ENCODE measurements at places on chromosomes 5 and 9.

DNA sequence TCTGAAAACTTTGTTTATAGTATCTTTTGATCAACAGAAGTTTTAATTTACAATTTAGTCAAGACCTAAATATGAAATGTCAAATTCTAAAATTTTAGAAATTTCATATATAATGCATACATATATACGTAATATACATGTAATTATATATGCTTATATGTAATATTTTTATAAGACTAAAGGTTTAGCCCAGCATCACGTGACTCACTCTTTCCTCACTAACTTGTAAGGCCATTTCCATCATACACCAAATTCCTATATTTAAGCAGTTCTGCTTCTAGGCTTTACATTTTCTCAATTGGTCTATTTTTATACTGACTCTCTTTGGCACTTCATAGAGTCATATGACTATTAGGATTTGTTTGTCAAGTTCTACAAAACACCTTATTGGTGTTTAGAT lies 56.4 kb downstream of the CFAP95 start:
- no peak for DNase-seq

- no peak for DNase-seq
Observed at GRCh38 chr5:76586531-76586930, 36.7 kb downstream of the F2RL2 start.

- no peak for DNase-seq
Observed at GRCh38 chr5:42026446-42026845, 101.4 kb downstream of the FBXO4 start.

DNA sequence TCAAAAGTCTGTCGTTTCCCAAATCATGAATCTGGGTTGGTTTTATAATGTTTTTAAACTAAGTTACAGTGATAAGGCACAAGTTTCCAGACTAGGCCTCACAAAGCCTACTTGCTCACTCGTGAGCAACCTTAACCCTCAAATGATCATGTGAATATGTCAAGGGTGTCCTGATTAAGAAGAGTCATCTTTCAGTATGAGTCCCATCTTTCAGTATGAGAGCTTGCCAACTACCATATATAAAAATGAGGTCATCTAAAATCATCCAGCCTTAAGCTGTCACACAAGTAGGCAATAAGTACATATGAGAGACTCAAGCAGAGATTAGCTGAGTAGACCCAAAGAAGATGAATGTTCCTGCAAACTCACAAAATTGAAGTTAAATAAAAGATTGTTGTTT lies 668.4 kb upstream of the FAM174A start:
- no peak for DNase-seq

DNA sequence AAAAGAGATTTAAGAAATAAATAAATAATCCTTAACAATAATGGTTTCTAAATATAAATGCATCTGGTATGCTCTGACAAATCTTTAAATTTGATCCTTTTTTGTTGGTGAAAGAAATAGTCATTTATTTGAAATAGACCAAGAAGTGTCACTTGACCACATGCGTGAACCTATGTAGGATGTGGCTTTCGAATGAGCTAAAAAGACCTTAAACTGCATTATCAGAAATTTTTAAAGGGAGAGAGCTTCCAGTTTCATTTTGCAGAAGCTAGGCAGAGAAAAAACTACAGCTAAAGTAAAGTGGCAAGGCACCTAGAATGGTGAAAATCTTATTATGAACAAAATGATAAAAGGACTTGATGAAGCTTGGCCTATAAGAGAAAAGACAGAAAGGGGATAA lies 309.2 kb upstream of the EFNA5 start:
- DNase-seq = no peak

DNA sequence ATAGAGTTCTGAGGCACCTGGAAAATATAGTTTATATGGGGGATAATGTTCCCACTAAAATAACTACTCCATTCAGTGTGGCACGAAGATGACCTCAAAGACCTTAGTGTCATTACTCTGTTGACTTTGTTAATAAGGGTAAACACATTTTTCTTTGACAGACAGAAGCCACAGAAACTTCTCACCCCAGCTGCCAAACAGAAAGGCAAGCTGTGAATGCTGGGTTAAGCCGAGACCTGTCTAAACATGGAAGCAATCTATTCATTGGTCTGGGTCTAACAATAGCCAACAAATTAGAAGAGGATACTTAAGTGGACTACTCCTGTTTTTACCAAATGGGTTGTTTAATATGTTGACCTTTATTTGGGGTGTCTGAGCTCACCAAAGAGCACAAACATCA lies 171.4 kb downstream of the TLE1 start:
- no peak for DNase-seq

DNA sequence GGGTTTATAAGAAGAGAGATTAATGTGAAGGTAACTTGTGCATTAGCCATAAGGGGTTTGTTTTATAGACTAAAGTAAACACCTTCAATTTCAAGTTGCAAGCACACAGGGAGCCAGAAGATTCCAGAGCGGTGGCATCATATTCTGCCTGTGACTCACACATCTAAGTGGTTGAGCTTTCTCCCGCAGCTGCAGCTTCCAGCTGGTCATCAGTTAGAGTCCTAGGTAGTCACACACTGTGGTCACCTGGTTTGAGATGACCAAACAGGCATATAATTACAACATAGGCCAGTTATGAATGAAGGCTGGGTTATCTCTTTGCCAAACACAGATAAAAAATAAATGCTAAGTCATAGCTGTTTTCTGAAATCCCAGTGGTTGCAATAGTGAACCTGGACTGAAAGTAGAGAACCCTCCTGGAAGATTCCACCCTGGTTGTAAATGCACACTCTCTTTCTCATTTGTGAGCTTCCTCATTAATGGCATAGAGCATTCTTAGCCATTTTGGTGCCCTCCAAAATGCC lies 171.3 kb downstream of the GDNF start:
- DNase-seq = no peak

DNA sequence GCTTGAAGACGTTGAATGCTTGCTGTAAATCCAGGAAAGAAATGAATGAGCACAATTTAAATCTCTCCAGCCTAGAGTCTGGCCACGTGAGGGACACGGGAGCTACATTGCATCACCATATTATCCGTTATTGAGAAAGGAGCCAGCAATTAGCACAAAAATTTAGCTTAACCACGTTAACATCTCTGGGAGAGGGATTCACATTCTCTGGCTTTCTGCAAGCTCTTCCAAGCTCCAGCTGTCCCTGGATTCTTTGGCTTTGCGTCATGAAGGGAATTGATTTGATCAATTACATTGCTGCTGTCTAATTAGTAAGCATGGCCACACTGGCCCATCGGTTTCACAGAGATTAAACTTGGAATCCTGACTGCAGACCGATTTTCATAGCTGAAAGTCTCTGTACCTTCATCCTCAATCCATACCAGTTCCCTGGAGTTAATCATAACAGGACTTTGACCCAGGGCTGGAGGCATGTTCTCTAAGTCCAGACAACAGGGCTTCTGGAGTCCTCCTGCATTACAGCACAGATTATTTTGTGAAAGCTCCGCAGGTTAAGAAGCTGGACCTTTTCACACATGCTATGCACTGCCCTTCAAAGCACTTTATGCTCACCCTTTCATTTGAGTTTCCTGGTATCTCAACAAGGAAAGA lies 31.6 kb downstream of the ADRA1B start:
- DNase-seq = no peak

GRCh38 chr9:93218161-93218560 lies 34.2 kb downstream of the WNK2 start:
- no peak for DNase-seq

DNA sequence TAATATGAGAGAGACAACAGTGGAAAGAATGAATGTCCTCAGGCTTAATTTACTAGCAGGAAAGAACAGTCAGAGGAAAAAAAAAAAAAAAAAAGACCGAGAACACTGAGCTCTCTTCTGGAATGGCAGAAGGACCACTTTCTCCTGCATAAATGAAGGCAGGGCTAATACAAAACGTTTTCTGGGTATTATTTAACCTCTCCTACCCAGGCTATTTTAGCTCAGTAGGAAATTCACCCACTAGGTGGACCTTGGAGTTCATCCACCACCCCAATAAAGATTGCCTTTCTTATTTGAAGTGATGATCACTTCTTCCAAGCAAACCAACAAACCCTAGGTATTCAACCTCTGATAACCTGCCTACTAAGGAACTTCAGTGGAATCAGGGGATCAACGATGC lies 3.7 kb downstream of the GLIS3 start:
- DNase-seq = no peak

DNA sequence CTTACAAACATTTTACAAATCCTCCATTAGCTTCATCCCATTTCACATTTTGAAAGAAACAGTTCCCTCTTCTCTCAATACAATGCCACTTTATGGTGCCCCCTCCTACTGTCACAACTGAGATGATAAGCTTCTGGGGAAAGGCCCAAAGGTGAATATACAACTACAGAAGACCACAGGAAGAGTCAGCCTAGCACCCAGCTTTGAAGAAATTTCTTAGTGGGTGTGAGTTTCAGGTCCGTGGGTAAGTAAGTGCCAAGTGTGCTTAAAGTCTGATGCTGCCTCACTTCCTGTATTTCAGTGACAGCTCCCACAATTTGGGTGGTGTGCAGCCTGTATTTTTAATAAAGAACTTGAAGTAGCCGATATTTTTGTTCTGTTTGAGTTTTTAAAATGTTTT lies 68.1 kb downstream of the ARHGEF28 start:
- no peak for DNase-seq

GRCh38 chr5:143023411-143024096 lies 253.4 kb downstream of the ARHGAP26 start:
- peak; percentile 32 for DNase-seq

GRCh38 chr9:94907264-94907936 lies 180.9 kb downstream of the AOPEP start:
- no peak for DNase-seq

All from stimulated activated CD4-positive, alpha-beta T cell treated with anti-CD3 and anti-CD28 coated beads, Interleukin-4, amount 100 ng/mL, for 48 hours (primary cell).